T-helper 1 cell (primary cell): ENCODE measurements at places on chromosomes 12 and 14.
A peak's percentile ranks its signal among the peaks of the same experiment; 100 is the strongest.

DNA sequence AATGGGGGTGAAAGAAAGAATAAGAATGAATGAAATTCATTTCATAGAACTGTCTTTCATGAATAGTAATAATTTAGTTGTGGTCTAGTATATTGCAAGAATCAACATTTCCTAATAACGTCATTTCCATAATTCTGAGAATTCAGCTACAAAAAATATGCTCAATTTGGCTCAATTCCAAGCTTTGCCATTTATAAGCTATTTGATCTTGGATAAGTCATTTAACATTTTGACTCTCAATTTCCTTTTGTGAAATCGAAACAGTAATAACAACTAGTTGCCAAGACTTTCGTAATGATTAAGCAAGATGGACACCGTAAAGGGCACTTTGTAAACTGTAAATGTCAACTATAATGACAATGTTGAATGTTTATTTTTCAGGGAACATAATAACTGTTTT, 18.1 kb downstream of the NOS1 start:
- no peak for DNase-seq

DNA sequence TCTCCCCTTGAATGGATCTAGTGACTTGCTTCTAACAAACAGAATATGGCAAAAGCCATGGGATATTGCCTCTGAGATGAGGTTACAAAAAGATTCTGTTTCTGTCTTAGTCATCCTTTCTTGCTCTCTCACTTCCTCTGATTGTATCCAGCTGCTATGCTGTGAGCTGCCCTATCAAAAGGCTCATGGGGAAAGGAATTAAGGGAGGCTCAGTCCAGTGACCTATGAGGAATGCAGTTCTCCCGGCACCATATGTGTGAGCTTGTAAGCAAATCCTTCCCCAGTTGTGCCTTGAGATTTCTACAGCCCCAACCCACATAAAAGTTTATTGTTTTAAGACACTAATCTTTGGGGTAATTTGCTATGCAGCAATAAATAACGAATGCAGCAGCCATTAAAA, 183.1 kb downstream of the KLHL28 start:
- no peak for DNase-seq

DNA sequence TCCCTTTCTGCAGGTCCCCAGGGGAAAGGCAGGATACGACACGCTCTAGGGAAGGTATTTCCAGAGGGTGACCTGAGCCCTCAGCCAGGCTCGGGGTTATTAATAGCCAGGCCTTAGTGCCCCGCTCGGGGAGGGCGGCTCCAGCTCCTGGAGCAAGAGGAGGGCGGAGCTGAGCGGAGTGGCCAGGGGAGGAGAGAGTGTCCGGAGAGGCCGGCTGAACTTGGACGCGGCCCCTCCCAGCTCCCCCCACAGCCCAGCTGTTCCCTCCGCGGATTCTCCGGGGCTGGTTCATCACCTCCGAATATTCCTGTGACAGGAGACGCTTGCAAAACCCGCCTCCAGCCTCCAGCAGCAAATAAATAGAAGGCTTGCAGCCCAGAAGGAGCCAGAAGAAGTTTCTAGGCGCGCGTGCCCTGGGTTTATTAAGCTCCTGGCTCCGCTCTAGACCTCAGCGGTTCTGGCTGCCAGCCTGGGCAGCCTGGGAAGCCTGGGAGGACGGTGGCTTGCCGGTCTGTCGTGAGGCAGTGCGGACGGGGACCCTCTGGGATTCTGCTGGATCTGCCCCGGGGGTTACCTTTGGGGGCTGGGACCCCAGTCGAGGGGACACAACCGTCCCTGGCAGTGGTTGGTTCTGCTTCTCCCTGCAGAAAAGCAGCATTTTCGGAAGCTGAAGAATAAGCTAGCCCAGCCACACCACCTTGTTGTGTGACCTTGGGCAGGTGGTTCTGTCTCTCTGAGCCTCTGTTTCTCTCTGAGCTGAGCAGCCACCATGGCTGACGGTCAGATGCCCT, at the start of gene HSPB8:
HSPB8 (plus strand) TSS at position 388 of the 791 bp plus-strand sequence; CDS start at position 770, 382 bp downstream.
- DNase-seq = no peak

DNA sequence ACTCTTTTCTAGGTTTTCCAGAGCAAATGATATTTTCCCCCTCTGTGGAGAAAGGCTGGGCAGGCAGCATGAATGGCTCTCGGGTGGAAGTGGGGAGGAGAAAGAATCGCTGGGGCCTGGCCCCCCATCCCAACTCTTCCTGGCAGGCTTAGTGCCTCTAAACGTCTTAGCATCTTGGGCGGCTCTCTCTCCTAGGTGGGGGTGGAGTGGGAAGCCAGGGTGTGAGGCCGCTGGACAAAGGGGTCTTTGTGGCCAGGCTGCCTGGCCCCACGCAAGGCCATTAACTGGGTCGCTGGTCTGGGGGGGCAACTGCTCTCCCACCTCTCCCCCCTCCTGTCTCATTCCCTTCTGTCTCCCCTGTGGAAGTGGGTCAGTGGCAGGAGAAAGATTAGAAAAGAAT, 4.7 kb downstream of the LRP1-AS start:
- DNase-seq = no peak

GRCh38 chr12:50776749-50777728, 13.1 kb downstream of the ATF1 start:
- DNase-seq = no peak

GRCh38 chr12:49646871-49647654, 23.7 kb downstream of the PRPF40B start:
- no peak for DNase-seq

DNA sequence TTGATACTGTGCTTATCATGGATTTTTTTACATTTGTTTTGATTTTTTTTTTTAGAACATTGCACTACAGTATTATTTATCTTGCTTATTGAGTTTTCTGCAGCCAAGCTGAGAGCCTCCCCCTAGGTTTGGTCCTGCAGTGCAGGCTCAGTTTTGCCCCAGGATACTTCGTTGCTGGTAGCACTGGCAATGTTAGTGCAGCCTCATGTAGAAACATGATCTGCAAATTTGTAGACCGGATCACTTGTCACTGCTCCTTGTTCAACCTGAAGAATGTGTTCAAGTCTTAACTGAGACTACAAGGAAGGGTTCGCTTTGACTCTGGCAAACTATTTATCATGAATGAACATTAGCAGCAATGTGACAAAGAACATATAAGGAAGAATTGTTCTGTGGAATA, 377.2 kb upstream of the PDE3A start:
- DNase-seq = no peak

DNA sequence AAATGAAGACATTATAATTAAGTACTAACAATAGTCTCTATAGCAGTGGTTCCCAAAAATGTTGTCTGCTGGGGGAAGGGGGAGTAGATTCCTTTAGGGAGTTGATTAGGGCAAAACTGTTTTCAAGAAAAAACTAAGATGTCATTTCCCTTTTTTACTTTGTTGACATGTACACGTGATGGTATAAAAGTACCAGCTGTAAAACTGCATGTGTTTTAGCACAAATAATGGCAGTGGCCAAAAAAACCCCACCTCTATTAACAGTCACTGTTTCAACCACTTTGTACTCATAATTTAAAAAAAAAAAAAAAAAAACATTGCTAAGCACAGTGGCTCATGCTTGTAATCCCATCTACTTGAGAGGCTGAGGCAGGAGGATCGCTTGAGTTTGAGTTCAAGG, 61.7 kb downstream of the PPP1R12A start:
- DNase-seq = no peak

DNA sequence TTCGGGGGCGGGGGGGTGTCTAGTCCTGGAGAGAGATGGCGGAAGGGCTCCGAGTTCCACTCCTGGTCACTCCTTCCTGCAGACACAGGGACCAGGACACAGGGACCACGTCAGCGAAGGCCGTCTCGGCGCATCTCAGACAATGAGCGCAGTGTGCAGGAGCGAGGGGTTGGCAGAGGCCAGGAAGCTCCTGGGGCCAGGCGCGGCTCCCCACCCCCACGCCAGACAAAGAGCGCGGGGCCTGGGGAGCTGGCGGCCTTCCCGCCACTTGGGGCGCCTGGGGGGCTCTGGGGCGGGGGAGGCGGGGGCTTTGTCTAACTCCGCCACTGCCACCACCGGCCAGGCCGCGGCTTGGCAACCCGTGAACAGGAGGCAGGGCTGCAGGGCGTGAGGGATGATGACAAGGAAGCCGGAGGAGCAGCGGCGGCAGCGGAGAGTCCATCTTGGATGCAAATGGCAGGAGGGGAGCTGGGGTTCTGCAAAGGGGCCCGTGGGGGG, 2.2 kb downstream of the CDK2AP1 start:
- DNase-seq = no peak

GRCh38 chr12:40444174-40444573, 219.4 kb downstream of the LRRK2 start:
- DNase-seq = no peak

DNA sequence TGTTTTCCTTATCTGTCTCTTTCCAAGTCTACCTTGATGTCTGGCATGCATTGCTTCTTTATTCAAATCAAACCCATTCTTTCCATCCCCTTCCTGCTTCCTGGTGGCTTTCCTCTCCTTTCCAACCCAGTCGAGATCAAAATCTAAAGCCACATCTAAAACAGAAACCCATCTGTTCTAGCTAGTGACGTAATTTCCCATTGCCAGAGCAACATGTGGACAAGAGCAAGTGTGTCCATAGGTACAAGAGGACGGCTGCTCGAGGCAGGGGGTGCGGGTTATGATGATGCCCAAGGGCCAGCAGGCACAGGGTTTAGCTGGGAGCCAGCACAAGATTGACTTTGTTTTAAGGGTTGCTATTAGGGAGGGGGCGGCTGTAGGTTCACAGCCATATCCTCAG, 7.0 kb downstream of the KRT80 start:
- DNase-seq = no peak

- DNase-seq = no peak
Measured at GRCh38 chr12:24562771-24563431, 386.0 kb downstream of the BCAT1 start.

GRCh38 chr12:97939156-97939555, 476.6 kb downstream of the RMST start:
- no peak for DNase-seq

DNA sequence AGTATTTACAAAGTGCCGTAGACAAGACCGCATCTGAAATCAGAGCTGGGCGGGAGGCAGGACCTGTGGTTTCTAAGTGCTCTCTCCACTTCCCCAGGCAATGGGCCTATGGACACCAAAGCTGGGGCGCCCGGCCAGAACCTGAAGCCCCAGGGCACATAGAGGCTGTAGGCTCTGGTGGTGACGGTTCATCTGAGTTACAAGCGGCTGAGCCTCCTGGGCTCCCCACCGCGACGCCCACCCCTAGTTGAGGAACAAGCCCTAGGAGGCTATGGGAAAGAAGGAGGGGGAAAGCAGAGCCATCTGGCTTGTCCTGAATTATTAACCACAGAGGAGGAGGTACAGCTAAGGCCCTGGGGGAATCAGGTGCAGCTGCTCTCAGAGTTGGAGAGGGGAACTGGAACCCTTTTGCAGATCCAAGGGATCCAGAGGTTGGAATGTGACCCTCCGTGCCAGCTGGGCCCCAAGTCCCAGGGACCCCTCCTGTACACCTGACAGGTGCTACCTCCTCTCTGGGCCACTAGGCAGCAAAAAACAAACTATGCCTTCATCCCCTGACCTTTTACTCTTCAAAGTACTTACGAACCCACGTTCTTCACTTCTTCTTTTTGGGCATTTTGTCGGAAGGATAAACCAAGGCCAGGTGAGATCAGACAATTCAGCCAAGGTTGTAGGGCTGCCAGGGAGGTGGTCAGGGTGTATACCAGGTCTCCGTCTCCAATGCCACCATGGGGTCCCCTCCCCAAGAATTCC, 77.2 kb downstream of the ARL6IP4 start:
- no peak for DNase-seq

DNA sequence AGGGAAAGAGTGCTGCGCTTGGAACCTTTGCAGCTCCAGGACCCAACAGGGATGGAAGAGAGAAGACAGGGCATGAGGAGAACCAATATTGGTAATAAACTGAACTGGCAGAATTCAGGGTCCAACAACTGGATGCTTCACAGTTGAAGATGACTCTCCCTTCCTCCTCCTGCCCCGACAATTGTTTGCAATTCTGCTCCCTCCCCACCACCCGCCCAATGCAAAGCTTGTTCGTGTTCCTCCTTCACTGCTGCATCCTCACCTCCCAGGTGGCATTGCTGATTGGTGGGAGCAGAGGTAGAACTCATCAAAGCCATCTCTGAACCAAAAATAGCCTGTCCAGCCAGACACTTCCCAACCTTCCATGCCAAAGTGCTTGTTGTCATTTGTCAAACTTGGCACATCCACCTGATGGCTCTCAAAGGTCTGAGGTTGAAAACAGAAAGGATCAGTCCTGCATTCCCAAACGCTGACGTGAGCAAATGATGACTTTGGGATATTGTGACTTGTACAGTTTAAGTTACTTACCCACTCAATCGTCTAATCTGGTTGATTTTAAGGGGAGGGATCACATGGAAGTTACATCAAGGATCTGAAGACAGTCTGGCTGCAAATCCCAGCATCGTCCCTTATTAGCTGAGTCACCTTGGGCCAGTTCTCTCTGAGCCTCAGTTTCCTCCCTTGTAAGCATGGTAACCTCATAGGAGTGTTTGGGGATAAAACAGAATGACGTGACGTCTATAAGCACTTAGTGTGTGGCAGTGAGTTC, 242.6 kb upstream of the CRY1 start:
- DNase-seq = no peak

GRCh38 chr12:2752676-2753371, 41.9 kb upstream of the FKBP4 start:
- peak; percentile 76 for DNase-seq

DNA sequence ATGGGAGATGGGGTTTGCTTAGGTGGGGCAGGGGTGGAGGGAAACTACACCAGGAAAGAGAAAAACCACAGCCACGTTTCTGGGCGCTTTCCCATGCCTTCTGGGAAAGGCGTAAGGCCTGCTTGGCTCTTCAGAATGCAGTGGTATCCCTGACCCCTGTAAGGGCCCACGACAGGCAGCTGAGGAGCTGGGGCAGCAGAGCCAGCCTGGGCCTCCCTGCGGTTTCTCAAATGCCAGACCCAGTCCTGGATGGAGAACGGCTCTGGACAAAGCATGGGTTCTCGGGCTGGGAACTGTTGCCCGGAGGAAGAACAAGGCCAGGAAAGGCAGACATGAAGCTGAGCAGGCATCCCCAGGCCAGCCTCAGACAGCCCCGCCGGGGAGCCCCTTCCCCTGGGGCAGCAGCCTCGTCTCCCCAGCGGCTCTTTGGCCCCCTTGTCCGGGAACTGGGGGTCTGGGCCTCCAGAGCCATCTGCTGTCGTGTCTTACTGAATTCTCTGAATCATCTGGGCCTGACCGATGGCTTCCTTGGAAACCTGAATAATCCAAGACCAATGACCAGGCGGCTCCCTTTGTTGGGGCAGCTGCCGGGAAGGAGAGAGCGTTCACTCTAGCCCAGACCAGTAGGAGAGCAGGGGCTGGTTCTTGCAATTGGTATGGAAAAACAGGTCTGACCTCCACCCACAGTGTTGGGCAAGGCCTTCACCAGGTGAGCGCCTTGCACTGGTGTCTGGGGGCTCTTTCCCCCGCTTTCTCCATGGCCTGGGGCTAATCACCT, 64.0 kb upstream of the RIN3 start:
- DNase-seq = no peak

DNA sequence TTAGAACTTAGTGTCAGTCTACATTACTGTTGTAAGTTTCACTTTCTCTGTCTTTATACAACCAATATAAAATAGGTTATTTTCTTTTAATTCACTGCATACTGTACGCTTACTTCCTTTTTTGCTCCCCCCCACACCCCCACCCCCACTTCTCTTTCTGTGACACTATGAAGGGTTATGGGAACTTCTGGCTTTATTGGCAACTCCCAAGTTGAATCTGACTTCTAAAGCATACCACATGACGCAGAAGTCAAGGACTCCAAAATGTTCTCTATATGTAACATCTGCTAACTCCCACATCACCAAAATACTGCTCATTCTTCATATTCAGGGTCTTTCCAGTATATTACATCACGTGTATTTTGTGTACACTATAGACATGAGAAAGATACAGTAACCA, 81.2 kb upstream of the ATXN7L3B start:
- DNase-seq = no peak
